Stimulated activated CD4-positive, alpha-beta T cell treated with anti-CD3 and anti-CD28 coated beads, Interleukin-15, amount 100 ng/mL, for 48 hours (primary cell): ENCODE measurements at places on chromosomes 1 and 21.

DNA sequence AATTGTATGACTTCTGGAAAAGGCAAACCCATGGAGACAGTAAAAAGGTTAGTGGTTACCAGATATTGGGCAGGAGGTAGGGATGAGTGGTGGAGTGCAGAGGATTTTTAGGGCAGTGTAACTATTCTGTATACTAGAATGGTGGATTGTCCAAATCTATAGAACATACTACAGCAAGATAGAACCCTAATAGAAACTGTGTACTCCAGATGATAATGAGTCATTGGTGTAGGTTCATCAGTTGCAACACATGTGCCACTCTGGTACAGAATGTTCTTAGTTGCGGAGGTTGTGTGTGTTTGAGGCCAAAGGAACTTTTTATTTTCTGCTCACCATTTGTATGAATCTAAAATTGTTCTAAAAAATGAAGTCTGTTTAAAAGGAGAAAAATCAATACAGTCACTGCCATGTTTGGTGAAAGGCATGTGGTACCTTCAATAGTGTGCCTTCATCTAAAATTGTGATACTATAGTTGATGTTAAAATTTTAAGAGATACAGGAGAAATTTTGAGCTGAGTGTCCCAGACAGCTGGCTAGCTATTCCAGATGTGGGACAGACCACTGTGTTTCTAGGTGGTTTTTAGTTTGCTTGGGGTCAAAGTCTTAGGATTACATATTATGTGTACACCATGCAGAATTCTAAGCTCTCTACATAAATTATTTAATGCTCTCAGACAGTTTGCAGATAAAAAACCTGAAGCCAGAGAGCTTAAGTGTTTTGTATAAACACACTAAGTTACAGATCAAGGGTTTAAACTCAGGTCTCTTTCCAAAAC is 150.5 kb downstream of the RPS6KC1 start:
- DNase-seq, result no peak

GRCh38 chr1:101112051-101112780 is 86.6 kb upstream of the DPH5 start:
- DNase-seq, result peak; percentile 52

GRCh38 chr1:155910621-155911121 is 478 bp downstream of the RIT1 start:
- DNase-seq, result no peak

DNA sequence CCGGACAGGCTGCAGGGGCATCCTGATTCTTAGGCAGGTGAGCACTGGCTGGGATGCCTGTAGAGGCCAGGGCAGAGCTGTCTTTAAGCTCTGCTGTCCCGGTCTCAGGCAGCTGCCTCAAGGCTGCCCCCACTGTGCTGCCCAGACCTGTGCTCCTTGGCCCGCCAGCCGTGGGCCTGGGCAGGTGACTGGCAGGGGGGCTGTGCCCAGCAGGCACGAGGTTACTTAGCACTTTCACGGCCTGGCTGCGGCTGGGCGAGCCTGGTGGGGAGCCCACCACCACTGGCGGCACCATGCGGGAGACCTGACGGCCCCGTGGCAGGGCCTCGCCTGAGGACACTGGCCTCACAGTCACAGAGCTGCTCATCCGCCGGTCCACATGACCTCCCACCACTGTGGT is 8.2 kb downstream of the CRYBG2 start:
- no peak for DNase-seq

DNA sequence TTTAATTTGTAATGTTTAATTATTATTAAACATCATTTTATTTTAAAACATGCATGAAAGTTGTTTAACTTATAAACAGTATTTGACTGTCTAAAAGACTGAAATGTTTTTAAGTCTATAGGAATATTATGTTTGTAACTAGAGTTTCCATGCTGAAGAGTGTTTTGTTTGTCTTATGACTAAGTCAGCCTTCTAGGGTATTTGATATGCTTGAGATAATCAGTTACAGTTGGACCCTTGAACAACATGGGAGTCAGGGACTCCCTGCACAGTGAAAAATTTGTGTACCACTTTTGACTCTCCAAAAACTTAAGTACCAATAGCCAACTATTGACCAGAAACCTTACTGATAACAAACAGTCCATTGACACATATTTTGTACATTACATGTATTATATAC is 45.5 kb upstream of the KANK4 start:
- no peak for DNase-seq
